Astrocyte of the cerebellum (primary cell): ENCODE measurements at places on chromosomes 5 and 9.
A peak's percentile ranks its signal among the peaks of the same experiment; 100 is the strongest.

DNA sequence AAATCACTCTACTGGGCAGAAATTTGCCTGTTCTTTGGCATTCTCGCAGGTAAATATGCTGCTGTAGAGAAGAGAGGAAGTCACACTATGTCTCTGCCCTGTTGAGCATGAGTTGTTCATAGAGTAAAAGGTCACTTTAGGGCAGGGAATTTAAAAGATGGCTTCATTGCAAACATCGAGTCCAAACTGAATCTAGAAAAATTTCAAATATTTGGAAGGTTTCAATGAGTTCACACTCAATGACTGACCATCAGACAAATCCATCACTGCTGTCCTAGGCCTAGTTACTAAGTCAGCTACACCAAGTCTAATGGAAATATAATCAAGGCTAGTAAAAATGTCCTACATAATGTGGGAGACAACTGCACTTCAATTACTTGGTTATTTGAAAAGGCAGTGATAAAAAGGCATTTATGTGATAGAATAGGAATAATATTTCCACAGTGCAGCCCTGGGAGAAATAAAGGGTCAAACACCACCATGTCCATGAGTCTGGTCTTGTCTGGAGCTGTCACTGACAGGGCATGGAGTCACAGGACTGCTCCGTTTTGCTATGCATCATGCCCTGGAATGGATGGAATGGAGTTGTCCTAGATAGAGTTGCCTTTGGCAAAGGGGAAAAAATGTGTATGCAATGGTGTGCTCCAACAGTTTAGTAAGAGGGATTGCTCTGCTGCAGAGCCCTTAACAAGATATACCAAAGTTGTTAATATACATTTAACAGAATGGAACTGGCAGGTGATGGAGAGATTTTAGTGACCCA lies 218.5 kb upstream of the DAPK1 start:
- no peak for DNase-seq

DNA sequence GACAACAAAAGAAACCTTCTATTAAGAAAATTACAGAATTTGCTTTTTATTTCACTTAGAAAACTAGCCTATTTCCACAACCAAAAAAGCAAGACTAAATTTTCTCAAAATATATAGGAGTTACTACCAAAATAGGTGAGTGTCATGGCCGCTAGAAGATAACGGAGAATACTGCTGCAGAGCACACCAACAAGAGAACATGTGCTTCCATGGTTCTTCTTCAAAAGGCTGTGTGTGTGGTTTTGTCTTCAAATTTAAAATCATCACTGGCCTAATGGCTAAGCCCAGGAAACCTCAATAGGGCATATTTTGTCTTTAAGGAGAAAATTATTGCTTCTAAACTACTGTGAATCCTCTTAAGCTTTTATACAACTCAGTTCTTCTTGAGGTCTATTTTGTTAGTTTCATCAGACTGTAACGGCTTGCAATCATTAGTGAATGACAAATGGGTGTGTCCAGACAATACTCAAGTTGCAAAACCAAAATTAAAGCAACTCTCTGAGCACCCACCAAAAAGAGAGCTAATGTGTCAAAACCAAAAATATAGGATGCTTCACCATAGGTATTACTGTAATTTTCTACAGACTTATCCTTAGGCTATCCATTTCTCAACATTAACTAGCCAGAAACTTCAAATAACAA lies 3.3 kb downstream of the SETX start:
- DNase-seq: no peak

DNA sequence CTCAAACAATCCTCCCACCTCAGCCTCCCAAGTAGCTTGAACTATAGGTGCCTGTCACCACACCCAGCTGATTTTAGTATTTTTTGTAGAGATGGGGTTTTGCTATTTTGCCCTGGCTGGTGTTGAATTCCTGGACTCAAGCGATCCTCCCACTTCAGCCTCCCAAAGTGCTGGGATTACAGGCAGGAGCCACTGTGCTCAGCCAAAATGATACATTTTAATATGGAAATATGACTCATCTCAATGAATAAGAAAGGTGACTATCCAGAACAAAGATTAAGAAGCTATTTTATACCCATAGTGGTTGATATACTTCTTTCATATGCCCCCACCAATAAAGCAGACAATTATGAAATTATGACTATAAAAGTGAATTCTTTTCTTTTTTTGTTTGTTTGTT lies 166.2 kb downstream of the NFIB start:
- DNase-seq: no peak

GRCh38 chr5:37776826-37777225 lies 63.0 kb downstream of the GDNF start:
- DNase-seq: no peak

- peak; percentile 38 for DNase-seq
Measured at GRCh38 chr5:168976311-168976970, 324.5 kb downstream of the SLIT3 start.

GRCh38 chr9:21668516-21668915 lies 133.9 kb upstream of the MTAP start:
- no peak for DNase-seq
